ENCODE measurements at places on chromosomes 4 and X. TPM values are rescaled to one million over a fixed set of nuclear protein-coding genes. Genes with fewer than 3 reads are reported as not detected.
A peak's percentile ranks its signal among the peaks of the same experiment; 100 is the strongest.

DNA sequence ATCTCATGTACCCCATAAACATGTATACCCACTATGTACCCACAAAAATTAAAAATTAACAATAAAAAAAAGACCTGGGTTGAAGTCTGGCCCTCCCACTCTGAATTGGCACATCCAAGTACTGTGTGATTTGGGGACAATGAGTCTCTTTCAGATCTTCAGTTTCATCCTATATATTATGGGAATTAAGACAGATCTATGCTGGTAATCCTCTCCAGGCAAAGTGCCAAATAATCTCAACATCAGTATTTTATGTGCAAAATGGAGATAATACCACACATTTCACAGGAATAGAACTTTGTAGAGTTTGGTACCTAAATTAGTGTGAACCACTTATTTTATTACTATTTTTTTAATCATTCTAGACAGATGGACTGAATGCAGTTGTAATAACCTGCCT, 11.0 kb upstream of the SCD5 start:
- DNase-seq = no peak

SMIM31 gene
- not detected for total RNA-seq

- DNase-seq = no peak
Measured at GRCh38 chr4:163587867-163588266, 93.4 kb downstream of the TMA16 start.

DNA sequence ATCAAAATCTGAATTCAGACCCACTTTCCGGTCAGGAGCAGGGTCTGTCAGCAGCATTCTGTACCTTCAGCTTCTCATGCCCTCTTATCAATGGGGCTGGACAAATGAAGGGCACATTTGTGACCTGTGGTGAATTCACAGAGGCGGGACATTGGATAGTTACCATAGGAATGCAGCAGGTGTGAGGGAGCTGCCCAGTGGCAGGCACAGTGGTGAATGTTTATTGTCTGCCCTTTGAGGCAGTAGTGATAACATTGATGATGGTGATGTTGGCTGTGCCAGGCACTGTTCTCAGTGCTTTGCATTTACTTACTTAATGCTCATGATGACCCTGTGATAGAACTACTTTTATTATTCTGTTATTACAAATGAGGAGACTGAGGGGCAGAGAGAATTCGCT, 101.2 kb upstream of the KIT start:
- DNase-seq = no peak

DNA sequence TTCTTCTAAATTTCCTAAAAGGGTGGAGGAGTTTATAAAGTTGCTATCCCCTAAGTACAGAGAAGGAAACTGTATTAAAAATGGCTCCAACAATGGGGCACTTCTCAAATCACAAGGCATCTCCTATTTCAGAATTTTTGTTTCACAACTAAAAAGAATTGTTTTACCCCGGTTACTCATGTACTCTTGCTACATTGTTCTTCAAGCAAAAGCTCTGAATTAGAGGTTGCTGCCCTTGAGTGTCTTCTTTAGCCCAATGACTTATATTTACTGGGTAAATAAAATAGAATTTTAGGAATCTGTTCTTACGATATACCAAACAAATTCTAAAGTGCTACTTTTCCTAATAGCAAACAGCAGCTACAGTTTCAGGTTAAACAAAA, 67.5 kb downstream of the PPEF2 start:
- DNase-seq = no peak

GRCh38 chrX:78831523-78831922, 84.0 kb downstream of the LPAR4 start:
- DNase-seq = no peak

DUSP21 gene
- total RNA-seq = not detected

ARR3 gene
- total RNA-seq = not detected

GRCh38 chrX:3791449-3791848, 78.0 kb upstream of the PRKX start:
- DNase-seq = no peak

SPIN2B gene
- 11.7 TPM for total RNA-seq

AFAP1 gene
- 29.2 TPM for total RNA-seq

DNA sequence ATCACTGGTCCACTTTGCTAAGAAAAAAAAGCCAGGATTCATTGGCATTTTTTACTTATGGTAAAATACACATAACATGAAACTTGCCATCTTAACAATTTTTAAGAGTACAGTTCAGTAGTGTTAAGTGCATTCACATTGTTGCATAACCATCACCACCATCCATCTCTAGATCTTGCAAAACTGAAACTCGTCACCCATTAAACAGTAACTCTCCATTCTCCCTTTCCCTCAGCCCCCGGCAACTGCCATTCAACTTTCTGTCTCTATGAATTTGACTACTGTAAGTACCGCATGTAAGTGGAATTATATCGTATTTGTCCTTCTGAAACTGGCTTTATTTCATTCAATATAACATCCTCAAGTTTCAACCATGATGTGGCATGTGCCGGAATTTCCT, 56.3 kb upstream of the LNX1 start:
- DNase-seq = no peak

AWAT2 gene
- total RNA-seq = not detected

MAP3K15 gene
- total RNA-seq = 3.6 TPM

DNA sequence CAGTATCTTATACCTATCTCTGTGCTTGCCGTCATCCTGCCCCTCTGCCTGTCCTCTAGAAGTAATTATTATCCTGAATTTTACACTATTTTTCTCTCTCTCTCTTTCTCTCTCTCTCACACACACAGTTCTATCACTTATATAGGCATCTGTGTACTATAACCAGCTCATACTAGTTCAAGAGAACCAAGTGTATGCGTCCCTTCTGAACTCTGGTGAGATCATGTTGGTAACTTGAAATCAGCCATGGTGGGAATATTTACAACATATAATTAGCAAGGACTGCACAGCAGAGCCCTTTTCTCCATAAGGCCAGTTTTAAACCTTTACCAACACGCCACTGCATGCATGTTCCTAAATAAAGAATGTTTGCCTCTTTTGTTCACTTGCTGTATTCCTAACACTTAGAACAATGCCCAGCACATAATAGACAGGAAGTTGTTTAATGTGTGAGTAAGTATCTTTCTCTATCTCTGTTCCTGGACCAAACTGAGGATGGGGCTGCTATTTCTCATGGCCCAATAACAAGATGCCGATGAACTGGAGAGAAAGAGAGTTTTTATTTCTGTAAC, 51.1 kb upstream of the IL21 start:
- no peak for DNase-seq

GRCh38 chr4:88446124-88446523, 10.8 kb upstream of the HERC5 start:
- DNase-seq = no peak

DNA sequence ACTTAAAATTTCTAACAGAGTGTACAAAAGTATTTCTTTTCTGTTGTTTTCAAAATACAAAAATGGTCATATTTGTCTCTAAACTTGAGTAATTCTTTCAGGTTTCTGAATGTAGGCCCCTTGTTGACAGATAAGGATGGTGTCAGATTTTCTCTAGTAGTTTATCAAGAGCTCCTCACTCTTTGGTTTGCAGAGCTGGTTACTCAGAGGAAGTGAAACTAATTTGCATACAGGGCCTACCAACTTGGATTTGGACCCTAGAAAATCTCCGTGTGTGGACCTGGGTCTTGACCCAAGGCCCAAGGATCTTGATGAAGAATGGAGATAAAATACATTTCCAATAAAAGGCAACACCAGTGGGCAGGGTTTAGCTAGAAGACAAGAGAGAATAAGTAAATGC, 433 bp upstream of the ADH6 start:
- no peak for DNase-seq

DNA sequence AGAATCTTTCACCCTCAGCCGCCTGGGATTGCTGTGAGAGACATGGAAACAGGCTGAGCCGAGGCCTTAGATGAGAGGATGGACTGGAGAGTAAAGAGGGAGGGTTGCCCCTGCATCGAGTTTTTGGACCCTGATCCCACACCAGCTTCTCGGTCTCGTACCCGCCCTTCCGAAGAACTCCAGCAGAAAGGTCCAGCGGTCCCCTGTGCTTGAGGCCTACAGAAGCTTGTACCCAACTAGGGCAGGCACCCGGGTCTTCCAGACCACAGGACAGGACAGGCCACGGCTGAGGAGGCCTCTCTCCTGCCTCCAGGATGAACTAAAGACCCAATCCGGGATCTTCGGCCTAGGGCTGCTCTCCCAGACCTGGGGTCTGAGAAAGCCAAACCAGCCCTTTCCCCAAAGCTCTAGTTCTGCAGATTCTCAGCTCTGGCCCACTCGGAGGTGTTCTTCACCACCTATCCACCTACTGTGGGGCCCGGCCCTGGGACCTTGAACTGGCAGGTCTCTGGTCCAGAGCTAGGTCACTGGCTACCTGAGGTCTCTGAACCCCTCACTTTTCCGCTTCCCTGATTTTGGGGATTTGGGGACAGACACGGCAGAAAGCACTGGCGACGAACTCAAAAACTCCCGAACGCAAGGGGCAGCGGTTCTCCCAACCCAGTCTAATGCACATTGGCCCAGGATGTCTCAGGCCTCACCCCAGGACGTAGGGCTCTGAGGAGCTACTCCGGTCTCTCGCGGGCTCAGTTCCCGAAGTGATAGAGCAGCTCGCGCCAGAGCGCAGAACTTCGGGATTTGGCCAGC, 1.1 kb downstream of the NKX3-2 start:
- DNase-seq = peak; percentile 62

RAB39B gene
- 4.1 TPM for total RNA-seq

GABRB1 gene
- total RNA-seq = not detected

DNA sequence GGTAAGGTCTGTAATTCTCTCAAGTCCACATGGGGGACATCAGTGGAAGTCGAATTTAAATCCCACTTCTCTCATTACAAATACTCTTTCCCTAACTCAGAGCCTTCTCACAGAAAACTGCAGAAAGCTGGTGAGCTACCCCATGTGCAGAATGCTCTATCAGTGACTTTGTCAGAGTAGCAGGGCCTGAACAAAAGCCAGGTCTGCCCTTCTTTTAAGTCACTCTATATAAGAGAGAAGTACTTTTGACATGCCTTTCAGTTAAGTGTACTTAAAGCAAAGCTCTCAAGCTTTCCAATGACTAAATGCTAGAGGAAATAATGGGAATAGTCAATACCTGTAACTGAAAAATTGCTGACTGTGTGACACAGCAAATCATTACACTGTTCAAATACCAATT, 323.1 kb downstream of the KCNIP4 start:
- DNase-seq = no peak

DNA sequence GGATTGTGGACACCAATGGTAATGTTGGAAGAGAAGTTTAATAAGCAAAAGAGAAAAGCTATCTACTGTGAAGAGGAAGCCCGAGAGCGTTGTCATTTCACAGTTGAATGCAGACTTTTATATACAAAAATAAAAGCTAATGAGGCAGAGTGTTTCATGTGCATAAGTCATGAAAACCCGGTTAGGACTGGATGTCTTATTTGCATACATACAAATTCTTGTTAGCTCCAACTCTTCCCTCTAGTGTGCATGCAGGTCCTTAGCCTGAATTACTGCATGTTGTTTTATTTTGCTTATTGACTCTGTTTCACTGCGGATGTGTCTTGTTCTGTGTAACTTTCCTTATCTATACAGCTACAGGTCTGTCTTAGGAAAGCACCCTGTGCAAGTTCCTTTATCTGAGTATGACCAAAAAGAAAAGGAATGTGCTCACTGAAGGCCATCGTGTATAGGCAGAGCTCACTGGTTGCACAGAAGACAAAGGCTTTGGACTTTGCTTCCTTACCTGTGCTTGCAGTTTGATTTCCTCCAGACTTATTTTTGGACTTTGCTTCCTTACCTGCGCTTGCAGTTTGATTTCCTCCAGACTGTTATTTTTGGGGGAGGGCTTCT, 25.1 kb upstream of the UGT2B11 start:
- DNase-seq = no peak

GRCh38 chrX:10725071-10725470, 104.7 kb upstream of the MID1 start:
- no peak for DNase-seq

- DNase-seq = no peak
Measured at GRCh38 chrX:9330249-9330982, 134.4 kb upstream of the TBL1X start.

SSX3 gene
- total RNA-seq = not detected

GRCh38 chr4:103484521-103484920, 235.3 kb downstream of the TACR3 start:
- DNase-seq = no peak

GRCh38 chr4:166839615-166840251, 394.6 kb downstream of the SPOCK3 start:
- DNase-seq = no peak

DNA sequence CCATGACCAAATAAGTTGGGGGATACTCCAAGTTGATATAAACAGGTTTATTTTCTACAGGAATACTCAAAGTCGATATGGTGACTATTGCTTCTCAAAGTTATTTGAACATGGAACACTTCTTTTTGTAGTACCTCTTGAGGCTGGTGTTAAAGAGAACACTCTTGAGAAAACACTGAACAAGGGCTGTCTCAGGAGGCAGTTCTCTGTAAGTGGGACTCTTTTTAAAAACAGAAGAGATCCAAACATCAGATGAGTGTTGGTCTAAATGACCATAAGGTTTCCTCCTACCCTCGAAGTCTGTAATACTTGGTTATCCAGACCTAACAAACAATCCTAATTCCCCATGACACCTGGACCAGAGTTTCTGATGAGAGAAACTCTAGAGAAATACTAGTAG, 223.2 kb upstream of the TEX13C start:
- DNase-seq = no peak

GRCh38 chr4:152079543-152080293, 318.9 kb upstream of the GATB start:
- DNase-seq = no peak

GRCh38 chrX:108000751-108001150, 18.6 kb upstream of the TEX13B start:
- DNase-seq = no peak

DNA sequence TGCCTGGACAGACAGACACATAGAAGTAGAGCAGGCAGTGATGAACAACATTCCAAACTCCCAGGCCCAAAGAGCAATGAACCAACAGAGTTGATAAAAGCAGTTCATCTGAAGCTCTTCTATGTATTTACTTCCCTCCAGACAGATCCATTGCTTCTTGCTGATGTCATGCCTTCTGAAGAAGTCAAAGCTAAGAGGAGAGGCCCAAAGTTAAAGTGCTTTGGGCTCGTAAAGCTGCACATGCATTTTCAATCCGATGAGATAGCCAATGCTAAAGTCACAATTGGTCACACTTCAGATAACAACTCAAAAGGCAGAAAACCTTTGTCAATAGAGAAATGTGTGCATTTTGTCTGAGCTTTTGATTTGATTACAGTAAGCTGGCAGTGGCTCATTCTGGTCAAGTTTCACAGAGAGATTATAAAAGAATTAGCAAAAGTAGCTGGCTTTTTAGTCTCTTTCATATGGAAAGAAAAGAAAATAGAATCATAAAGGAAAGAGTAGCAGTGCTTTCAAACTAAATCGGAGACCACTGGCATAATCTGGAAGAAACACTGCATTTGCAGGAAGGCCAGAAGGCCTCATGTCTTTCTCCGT, 82.0 kb downstream of the GPC4 start:
- DNase-seq = no peak

DNA sequence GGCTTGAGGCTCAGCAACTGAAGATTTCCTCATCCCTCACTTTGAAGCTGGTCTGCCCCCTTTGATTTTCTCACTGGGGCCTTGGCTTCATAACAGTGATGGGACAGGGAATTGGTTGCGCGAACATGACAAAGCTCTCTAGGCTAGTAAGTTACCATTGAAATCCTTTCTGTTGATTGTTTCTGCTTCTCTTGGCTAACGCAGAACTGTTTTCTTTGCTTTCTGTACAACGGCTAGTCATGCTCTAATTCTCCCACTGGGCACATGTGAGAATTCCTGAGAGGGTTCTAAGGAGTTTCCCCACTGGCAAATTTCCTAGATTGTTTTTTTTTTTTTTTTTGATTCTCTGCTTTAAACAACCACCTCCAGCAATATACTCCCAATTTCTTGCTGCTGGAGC, 738.6 kb downstream of the PCDH7 start:
- DNase-seq = no peak

KDR gene
- total RNA-seq = 21.3 TPM

GRCh38 chrX:42050345-42050744, 127.0 kb upstream of the CASK start:
- no peak for DNase-seq
